ENCODE measurements at places on chromosomes 6 and 20.

- peak overlapping the region; percentile 68 for H3K27ac ChIP-seq
- peak overlapping the region; percentile 45 for H3K4me3 ChIP-seq
Measured at GRCh38 chr20:53579266-53579580, 14.4 kb downstream of the ZNF217 start.

- H3K4me3 ChIP-seq: no peak overlapping the region
- peak overlapping the region; percentile 40 for H3K27ac ChIP-seq
- DNase-seq: peak; percentile 64
- peaks cover 10% of the 10 kb centered on the region for H3K36me3 ChIP-seq
Measured at GRCh38 chr6:130183271-130184222, 39.2 kb downstream of the SAMD3 start.

DNA sequence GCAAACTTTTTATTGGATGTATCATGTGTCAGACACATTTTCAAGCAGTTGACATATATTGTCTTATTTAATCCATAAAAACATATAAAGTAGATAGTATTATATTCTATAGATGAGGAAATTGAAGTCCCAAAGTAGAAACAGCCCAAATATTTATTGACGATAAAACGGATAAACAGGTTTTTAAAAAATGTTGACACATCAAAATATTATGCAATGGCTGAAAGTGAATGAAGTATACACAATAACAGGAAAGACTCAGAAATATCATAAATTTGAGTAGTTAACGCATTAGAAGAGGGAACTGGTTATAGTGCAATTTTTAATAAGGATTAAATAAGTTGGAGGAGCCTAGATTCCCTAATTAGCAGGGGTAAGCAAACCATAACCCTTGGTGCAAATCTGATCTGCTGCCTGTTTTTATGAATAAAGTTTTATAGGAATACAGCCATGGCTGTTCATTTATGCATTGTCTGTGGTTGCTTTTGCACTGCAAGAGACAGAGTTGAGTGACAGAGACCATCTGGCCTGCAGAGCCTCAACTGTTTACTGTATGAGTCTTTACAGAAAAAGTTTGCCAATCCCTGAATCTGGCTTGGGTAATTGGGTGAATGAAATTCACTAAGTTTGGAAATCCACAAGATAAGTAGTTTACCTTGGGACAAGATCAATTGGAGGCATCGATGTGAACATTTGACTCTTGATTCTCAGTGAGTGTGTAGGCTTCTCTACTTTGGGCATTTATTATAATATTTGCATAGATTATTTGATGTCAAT, 50.6 kb upstream of the EXOC2 start:
- no peak overlapping the region for H3K4me3 ChIP-seq
- no peaks in the 10 kb centered on the region for H3K27me3 ChIP-seq
- no peak for DNase-seq
- no peaks in the 10 kb centered on the region for H3K4me1 ChIP-seq
- H3K36me3 ChIP-seq: no peaks in the 10 kb centered on the region

GRCh38 chr6:31575335-31575901, at the start of gene TNF:
Gene TNF, plus strand, starts transcription at chr6:31575565. Its CDS starts 177 bp downstream, at chr6:31575742.
- H3K27me3 ChIP-seq: no peaks in the 10 kb centered on the region
- H3K27ac ChIP-seq: peak within 1 kb of the TSS; percentile 83
- H3K36me3 ChIP-seq: peaks cover 12% of the 10 kb centered on the region
- peaks cover 82% of the 10 kb centered on the region for H3K4me1 ChIP-seq
- peak; percentile 73 for DNase-seq
- peak within 1 kb of the TSS; percentile 87 for H3K4me3 ChIP-seq

GRCh38 chr20:18195931-18196330, 58.3 kb downstream of the KAT14 start:
- no peak overlapping the region for H3K27ac ChIP-seq
- H3K27me3 ChIP-seq: no peaks in the 10 kb centered on the region
- DNase-seq: no peak
- no peaks in the 10 kb centered on the region for H3K4me1 ChIP-seq

DNA sequence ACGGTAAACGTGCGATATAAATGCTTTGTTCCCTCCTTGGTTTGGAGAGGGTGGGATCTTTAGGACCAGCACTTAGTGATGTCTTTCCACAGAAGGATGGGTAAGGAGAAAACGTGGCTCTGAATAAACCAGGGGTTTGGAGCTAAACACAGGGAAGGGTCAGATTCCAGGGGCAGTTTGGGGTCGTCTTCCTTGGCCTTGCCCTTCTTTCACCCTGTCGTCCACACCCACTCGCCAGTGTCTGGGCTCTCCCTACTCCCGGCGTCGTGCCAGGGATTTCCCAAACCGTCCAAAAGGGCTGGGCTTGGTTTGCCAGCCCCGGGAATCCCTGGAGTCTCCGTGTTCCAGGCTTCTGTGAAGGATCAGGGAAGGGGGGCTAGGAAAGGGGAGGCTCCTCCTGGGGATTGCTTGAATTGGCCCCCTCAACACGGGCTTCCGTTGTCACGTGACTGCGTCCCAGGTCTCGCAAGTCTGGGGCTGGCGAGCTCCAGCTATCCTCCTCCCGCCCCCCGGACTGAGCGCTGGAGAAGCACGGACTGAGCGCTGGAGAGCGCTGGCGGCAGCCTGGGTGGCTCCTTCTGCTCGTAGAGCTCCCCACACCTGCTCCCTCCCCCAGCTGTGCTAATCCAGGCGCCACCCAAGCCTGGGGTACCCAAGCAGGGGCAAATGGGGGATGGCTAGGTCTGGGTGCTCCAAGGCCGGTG, 9.4 kb upstream of the ARMC12 start:
- peaks cover 82% of the 10 kb centered on the region for H3K4me1 ChIP-seq
- peak overlapping the region; percentile 69 for H3K27ac ChIP-seq
- DNase-seq: no peak
- peak overlapping the region; percentile 31 for H3K4me3 ChIP-seq

- H3K27me3 ChIP-seq: no peaks in the 10 kb centered on the region
- peaks cover 58% of the 10 kb centered on the region for H3K36me3 ChIP-seq
- H3K27ac ChIP-seq: no peak overlapping the region
- peaks cover 4% of the 10 kb centered on the region for H3K4me1 ChIP-seq
- no peak for DNase-seq
Measured at GRCh38 chr20:57375652-57376230, 15.5 kb upstream of the RBM38 start.

- no peaks in the 10 kb centered on the region for H3K36me3 ChIP-seq
- H3K27me3 ChIP-seq: no peaks in the 10 kb centered on the region
- H3K27ac ChIP-seq: no peak overlapping the region
- DNase-seq: no peak
- H3K4me1 ChIP-seq: no peaks in the 10 kb centered on the region
- no peak overlapping the region for H3K4me3 ChIP-seq
Measured at GRCh38 chr6:3193102-3193849, 34.2 kb downstream of the TUBB2B start.

DNA sequence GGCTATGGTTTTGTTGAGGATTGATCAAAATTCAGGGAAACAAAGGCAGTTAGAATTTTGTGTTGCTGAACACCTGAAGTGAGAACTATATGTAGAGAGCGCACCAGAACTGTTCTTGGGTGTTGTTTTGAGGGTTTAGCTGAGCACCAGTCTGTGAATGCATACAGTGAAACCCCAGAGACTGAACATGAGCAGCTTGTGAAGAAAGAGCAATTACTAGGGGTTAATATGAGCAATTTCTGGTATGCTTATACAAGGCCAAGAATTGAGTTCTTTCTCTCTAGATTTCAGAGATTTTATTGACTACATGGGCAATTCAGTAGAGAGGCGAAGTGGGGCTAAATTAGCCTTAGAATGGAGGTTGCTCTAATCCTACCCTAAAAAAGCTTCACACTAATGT, 93.9 kb downstream of the CD2AP start:
- no peak for DNase-seq
- H3K36me3 ChIP-seq: peaks cover 3% of the 10 kb centered on the region
- H3K4me1 ChIP-seq: no peaks in the 10 kb centered on the region

DNA sequence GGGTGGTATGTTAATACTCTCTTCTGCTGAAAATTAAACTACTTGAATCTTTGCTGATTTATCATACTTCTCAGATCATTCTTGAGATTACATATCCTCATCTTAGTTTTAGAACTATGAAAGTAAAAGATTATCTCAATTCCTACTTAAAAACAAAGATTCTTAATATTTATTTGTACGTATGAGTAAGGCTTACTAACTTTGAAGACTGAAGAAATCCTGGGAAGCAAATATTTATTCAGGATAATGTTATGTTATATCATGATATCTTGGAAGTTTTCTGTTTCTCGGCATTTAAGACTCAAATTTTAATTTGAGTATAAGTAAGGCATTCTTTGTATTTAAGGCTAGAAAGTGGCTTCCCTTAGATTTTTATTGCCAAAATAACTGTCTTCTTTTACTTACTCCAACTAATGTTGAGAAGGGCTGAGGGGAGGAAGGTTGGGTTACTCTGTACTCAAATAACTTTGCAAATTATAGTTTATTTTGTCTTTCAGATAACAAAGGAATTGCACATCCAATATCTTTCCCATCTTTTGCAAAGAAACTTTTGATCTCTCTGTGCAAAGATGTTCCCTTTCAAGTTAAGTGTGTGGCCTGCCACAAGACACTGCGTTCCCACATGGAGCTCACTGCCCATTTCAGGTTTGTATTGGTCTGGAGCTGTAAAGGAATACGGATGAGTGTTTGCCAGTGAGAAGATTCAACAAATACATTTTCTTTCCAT, 30.5 kb upstream of the BAG2 start:
- no peak for DNase-seq
- no peaks in the 10 kb centered on the region for H3K27me3 ChIP-seq
- no peak overlapping the region for H3K27ac ChIP-seq
- H3K4me3 ChIP-seq: no peak overlapping the region
- H3K4me1 ChIP-seq: no peaks in the 10 kb centered on the region

GRCh38 chr6:100378576-100378975, 86.1 kb downstream of the SIM1 start:
- no peak overlapping the region for H3K27ac ChIP-seq
- H3K4me3 ChIP-seq: no peak overlapping the region
- no peaks in the 10 kb centered on the region for H3K36me3 ChIP-seq
- no peak for DNase-seq

DNA sequence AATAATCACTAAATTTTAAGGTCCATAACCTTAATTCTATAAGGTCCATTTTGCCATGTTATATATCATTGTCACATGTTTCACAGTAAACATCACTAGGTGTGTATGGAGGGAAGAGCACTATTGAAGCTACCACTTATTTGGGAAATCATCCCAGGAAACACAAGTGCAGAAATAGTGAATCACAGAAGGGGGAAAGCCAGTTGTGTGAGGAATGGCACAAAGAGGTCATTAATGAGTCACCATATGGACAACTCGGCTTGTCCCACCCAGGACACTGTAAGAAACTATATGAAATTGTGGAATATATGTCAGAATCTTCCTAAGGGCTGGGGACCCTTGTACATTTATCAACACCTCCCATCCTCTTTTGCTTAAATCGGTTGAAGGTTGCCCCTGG, 13.7 kb downstream of the BTN3A1 start:
- no peak overlapping the region for H3K27ac ChIP-seq
- H3K4me3 ChIP-seq: no peak overlapping the region

DNA sequence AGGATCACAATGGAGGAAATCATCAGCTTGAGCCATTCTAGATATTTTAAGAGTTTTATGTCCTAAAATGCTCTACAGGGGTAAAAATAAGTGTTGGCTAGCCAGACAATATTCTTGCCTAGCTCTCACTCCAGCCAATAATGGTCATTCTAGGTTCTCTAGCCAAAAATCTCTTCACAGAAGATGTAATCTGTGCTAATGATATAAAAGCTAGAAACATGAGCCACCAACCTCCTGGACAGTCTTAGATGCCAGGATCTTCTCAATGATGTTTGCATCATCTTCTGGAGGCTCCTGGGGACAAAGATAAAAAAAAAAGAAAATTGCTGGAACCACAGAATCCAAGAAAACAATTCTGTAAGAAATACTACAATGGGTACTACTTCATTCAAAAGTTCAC, 119.1 kb downstream of the CHD6 start:
- H3K4me3 ChIP-seq: no peak overlapping the region
- DNase-seq: no peak
- peaks cover 7% of the 10 kb centered on the region for H3K36me3 ChIP-seq
- H3K27me3 ChIP-seq: no peaks in the 10 kb centered on the region
- H3K4me1 ChIP-seq: no peaks in the 10 kb centered on the region
- no peak overlapping the region for H3K27ac ChIP-seq

DNA sequence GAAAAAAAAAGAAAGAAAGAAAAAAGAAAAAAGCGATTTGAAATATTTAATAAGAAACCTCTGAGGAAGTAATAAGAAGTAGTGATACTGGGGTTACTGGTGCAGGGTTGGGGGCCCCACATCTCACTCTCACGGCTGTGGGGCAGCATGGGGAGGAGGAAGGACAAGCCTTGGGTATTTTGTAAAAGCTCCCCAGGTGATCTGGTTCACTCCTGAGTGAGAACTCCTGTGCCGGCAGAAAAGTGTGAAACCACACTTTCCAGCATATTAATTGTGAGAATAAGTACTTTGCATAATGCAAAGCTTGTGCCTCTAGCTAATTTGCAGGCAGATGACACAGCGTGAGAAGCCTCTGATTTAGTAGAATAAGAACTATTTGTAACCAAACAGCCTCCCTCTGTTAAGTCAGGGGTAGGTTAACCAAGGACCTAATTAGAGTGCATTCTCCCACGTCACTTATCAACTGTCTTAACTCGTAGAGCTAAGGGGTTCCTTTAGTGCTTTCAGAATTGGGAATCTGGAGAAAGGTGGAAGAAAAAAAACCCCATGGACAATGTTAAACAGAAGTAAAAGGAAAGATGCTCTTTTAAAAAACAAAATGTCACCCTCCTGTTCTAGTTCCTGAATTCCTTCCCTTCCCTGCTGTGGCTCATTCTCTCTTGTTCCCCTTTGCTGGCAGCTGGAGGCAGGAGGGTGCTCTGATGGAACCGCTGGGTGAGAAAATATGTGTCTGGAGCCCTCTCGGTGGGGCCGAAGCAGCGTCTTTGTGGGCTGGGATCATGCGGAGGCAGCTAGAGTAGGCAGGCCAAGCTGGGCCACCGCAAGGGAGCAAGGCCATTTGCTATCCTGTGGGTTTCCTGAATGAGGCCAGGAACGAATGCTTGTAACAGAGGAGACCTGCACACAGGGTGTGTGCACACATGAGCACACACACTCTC, 108.7 kb downstream of the FYN start:
- peak; percentile 73 for DNase-seq
- H3K27me3 ChIP-seq: no peaks in the 10 kb centered on the region
- H3K27ac ChIP-seq: peak overlapping the region; percentile 99

DNA sequence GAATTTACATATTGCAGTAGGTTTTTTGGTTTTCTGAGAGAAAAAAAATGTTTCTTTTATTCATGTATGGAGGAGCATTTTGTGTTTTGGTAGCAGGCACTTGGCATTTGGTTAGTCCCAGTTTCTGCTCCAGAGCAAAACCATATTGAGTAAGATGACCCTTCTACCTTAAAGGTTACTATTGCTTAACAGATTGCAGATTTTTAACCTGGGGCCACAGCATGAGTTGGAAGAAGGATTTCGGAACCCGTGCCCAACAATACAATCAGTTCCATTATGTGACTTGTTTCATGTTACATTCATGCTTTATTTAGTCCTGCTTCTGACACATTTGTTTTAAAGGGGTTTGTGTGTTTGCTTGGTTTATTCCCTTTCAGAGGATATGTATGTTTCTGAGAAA, 496.3 kb downstream of the TFAP2B start:
- H3K4me3 ChIP-seq: no peak overlapping the region
- no peaks in the 10 kb centered on the region for H3K36me3 ChIP-seq
- H3K27ac ChIP-seq: no peak overlapping the region
- no peaks in the 10 kb centered on the region for H3K27me3 ChIP-seq
